ENCODE measurements at places on chromosomes 4 and X.

- DNase-seq, result no peak
Observed at GRCh38 chr4:56607926-56608325, 73.2 kb downstream of the HOPX start.

- DNase-seq, result no peak
Observed at GRCh38 chr4:143654571-143654970, 45.9 kb downstream of the FREM3 start.

- no peak for DNase-seq
Observed at GRCh38 chr4:173280998-173281397, 53.2 kb downstream of the HMGB2 start.

DNA sequence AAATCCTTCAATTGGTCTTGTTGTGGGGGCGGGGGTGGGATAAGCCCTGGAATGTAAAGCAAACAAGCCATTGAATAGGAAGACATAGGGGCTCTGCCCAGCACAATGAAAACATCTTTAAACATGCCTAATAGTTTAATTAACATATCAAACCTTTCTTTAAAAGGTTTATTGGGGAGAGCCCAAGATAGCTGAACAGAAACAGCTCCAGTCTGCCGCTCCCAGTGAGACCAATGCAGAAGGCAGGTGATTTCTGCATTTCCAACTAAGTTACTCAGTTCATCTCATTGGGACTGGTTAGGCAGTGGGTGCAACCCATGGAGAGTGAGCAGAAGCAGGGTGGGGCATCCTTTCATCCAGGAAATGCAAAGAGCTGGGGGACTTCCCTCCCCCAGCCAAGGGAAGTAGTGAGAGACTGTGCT is 327.2 kb upstream of the CNKSR2 start:
- DNase-seq, result no peak

- DNase-seq, result no peak
Observed at GRCh38 chr4:10608501-10609219, 75.9 kb downstream of the CLNK start.

- DNase-seq, result no peak
Observed at GRCh38 chrX:153873282-153874084, 12.5 kb downstream of the L1CAM start.

DNA sequence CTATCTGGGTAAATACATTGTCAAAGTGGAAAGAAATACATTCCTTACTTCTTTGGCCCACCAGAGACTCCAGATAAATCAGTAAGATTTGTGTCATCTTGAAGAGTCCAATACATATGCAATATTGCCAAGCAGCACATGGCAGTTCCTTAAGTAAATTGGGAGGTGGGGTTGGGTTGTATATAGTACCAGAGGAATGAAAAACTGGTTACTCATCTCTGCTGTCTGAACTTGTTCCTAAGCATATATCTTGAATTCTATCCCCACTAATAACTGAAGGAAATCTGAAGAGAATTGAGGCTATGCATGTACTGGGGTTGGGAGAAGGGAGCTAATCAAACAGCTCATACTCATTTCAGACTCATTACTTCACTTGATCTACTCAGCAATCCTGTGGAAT is 14.8 kb downstream of the TCEAL8 start:
- no peak for DNase-seq

- DNase-seq, result no peak
Observed at GRCh38 chr4:684623-685327, 4.2 kb downstream of the SLC49A3 start.

DNA sequence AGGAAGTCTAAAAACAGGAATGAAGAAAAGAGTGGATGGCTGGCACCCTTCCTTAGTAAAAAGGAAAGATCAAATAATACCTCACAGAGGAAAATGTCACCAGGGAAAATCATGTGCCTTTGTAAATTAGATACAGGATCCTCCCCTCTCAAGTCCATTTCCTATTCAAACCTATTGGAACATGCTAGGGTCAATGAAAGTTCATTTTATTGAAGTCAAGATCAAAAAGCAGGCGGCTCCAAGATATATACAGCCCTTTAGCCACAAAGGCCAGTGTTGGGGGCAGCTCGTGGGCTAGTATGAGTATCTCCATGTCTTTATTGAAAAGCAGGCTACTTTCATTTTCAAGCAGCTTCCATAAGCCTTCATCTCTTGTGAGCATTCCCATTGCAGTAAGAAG is 141.1 kb downstream of the QDPR start:
- DNase-seq, result no peak
